Stimulated activated CD4-positive, alpha-beta T cell treated with anti-CD3 and anti-CD28 coated beads, Interleukin-15, amount 100 ng/mL, for 24 hours (primary cell): ENCODE measurements at places on chromosomes 1 and 21.

DNA sequence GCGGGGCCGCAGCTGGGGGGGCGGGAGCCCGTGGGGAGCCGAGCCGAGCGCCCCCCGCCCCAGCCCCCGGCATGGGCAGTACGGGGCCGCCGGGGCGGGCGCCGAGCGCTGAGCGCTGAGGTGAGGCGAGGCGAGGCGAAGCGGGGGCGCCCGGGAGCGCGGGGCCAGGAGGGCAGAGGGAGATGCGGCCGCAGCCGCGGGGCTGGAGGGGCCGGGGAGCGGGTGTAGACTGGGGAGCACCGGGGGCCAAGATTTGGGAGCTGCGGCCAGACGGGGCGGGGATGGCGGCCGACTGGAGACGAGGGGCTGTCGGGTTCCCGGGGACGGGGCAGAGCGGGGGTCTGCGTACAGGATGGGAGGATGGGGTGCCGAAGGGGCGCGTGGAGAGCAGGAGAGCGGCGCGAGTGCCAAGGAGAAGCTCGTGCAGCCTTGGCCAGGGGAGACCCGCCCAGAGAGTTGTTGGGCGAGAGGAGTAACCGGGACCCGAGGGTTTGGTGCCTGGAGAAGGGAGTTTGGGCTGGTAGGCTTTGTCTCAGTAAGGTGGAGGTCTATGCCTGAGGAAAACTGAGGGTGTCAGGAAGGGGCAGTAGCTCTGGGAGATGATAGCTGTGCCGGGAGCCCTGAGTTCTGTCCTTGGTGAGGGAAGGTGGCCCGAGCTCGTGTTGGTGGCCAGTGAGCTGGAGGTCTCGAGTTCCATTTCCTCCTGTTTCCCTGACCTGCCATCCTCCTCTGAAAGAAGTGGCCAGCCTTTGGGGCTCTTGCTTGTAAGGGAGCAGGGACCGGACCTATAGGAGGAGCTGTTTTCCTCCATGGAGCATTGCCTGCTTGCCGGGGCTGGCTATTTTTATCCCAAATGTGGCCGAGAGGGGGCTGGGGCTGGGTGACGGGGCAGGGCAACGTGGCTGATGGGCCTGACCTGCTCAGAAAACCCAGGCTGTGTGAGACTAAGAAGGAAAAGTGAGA, 539 bp downstream of the ATP8B2 start:
- DNase-seq = peak; percentile 73

DNA sequence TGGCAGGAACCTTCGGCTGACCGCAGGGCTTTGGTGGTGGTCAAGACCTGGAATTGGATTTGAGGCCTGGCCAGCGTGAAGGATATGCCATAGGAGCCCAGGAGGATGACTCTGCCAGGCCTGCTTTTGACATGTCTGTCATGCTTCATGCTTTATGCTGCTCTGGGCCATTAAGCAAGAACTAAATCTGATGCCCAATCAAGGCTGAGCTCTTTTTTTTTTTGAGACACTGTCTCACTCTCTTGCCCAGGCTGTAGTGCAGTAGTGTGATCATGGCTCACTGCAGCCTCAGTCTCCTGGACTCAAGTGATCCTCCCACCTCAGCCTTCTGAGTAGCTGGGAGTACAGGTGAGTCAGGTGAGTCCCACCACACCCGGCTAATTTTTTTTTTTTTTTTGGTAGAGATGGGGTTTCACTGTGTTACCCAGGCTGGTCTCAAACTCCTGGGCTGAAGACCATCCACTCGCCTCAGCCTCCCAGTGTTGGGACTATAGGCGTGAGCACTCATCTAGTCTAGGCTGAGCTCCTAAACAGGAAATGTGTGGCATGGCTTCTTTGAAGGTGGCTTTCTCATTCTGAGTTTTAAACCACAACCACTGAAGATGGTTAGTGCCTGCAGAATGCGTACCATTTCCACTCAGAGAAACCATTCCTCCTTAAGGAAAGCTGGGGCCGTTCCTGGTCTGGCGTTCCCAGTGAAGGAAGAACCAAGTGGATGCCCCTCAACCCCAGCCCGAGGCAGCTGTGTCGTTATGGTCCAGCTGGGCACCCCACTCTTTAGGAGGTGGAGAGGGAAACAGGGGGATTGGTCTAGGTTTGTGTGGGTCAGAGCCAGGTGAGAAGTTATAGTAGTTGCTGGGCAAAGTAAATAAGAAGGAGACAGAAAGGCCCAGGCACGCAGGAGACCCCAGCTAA, 34.2 kb upstream of the ATP5PO start:
- DNase-seq = peak; percentile 73

DNA sequence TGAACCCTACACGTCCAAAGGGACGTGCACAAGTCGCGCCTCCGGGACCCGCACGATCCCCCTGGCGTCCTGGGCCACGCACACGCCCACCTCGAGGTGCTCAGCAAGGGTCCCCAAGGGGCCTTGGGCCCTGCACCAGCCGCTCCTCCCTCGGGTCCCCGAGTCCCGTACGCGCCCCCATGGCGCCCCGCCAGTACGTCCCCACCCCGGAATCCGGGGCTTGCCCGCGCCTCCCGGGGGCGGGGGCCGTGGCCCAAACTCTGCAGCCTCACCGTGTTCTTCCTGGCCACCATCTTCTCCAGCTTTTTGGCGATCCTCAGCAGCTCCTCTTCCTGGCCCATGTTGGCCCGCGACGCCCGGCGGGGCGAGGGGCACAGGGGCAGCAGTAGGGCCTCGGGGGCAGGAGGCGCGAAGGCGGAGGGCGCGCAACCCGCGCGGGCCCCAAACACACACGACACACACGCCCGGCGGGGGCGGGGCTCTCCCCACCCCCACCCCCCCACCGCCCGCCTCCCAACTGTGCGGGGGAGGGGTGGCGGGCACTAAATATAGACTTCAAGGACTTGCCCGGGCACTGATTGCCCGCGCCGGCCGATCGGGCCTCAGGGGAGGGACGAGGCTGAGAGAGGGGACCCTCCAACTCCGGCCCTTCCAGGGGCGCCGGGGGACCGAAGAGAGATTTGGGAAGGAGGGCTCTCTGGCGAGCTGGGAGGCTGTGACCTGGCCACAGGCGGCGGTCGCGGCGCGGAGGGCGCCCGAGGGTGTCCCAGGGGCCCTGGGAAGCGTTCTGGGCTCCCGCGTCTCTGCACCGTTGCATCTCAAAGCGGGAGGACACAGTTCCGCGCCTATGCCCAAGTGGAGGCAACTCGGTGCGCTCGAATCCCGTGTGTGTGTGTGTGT, at the start of gene TCEA3:
TSS of gene TCEA3 (minus strand) at position 456 of the 900 bp plus-strand sequence. CDS start at position 341, 115 bp downstream.
- peak; percentile 35 for DNase-seq

DNA sequence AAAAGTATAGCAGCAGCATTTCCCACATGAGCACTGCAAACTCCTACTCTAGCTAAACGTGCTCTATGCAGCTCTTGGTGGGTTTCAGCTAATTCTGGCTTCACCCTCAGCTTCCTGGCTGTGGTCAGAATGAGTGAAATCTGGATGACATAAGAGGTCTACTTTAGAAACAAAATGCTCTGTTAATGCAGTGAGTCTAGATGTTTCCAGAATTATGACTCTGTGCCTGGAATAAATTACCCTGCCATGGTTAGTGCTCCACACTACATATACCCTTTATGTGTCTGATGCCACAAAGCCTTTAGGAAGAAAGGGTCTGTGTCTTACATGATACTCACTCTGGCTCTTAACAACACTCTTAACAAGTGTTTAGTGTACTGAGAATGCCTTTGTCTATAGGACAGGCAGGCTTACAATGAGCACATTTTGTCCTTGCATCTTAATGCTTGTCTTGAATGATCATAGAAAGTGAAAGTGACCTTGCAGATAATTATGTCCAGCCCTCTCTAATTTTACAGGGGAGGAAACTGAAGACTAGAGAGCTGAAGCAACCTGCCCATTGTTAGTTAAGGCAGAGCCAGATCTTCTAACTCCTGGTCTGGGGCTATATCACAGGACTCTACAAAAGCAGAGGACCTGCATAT, 9.2 kb downstream of the S100A10 start:
- peak; percentile 62 for DNase-seq

GRCh38 chr1:60598041-60598910, 484.1 kb upstream of the NFIA start:
- DNase-seq = no peak

GRCh38 chr1:29642519-29642918, 406.2 kb downstream of the PTPRU start:
- no peak for DNase-seq

GRCh38 chr1:103461161-103462105, 64.1 kb upstream of the RNPC3 start:
- DNase-seq = no peak

DNA sequence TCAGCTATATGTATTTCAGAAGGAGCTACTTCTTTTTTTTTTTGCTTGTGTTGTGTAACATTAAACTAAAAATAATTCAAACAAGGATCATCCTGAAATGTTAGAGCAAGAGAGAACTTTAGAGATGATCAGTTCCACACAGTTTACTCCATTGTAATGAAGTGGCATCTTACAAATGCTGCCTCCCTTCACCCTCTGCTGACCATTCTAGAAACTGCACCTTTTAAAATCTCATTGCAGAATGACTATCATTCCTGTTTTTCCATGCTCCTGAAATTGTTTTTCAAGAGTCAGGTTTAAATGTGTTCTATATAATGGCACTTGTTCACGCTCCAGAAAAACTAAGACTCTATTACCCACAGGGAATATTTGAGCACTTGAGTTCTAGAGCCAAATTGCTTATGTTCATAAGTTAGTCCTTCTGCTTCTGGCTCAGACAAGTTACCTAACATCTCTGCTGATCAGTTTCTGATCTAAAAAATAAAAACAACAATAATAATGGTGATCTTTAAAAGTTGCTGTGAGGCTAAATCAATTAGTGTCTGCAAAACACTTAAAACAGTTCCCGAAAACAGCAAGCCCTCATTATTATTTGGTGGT, 21.5 kb upstream of the SLC44A5 start:
- no peak for DNase-seq

GRCh38 chr1:196546272-196547111, 61.7 kb downstream of the KCNT2 start:
- no peak for DNase-seq

DNA sequence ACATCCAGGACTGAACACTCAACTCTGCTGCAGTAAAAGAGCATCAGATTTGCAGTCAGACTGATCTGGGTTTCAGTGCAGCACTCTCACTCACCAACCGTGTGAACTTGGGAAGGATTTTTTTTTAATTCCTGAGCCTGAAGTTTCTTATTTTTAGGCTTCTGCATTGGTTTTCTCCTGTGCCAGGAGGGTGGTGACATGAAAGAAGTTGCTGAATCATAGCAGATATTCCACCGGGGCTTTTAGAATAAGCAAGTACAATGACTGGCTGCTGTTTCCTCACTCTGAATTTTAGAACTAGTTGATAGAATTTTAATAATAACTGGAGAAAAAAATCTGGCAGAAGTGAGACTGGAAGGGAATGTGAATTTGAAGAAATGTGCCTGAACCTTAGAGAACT, 11.6 kb downstream of the ADAM30 start:
- no peak for DNase-seq

- DNase-seq = peak; percentile 25
Measured at GRCh38 chr1:175317309-175317708, 124.7 kb upstream of the KIAA0040 start.
